ENCODE measurements at places on chromosomes 3 and 15. TPM values are rescaled to one million over a fixed set of nuclear protein-coding genes. Genes with fewer than 3 reads are reported as not detected.

DNA sequence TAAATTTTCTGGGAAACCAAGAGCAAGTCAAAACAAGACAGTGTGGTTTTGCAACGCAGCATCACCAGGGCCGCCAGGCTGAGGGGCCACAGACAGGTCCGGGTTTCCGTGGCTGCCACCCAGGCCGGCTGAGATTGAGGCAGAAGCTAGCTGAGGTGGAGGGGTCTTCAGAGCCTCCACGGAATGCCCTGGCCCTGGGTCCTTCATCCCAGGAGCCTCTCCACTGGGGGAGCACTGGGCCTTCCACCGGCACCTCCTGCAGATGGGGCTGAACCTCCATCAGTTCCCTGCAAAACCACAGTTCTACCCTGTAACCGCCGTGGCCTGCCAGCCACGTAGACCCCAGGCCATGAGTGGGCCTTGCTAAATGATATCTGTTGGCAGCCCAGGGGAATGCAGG lies 152.7 kb downstream of the CHSY1 start:
- no peak for DNase-seq

DNA sequence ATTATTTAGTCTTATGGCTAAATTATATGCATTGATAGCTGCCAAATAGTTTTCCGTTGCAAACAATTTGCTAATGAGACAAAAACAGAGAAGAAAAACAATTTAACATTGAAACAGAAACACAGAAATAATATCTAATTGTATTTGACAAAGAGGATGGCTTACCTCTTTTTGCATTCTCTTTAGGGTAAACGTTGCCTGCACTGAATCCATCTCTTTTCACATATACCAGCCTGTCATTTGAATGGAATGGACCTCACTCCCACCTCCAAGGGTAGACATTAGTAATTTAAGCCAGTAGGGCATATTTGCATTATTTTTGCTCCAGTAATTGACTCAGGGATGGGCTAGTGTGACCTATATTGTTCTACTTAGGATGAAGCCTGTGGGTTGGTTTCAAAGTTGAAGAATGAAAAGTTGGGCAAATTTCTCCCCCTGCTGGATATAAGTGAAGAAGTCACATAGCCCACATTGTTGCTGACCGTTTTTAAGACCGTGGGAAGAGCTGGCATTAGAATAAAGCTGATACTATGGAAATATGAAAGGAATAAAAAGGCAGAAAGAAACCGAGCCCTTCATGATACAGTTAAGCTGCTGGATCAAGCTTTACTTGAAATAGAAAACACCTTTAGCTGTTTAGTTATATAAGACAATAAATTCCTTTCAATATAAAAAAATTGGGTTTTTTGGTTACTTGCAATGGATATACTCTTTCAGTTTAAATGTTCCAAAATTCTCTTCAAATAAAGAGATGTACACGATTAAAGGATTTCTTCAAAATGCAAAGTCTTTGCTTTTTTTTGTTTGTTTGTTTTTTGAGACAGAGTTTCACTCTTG lies 26.9 kb downstream of the PIERCE2 start:
- no peak for DNase-seq

DNA sequence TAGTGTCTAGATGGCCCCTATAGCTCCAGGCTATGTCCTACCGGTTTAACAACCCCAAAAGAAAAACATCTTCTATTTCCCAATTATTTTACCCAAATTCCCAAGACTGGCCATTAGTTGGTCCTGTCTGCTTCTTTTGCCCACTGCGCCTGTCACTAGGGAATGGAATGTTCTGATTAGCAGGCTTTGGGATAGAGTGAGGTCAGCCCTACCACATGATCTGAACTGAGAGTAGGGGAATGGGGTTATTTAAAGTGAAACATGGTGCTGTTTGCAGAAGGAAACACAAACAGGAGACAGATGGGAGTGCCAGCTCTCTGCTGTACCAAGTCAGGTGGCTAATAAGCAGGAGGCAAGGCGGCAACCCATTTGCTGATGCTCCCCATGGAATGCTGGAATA lies 635.6 kb upstream of the CFAP20DC start:
- DNase-seq, result no peak

The HEXA gene
- total RNA-seq, result 64.4 TPM

GRCh38 chr3:124163689-124164088 lies 171.8 kb upstream of the ROPN1 start:
- no peak for DNase-seq

- DNase-seq, result no peak
These were observed 13.6 kb downstream of the GLDN start for GRCh38 chr15:51355096-51355495.

GRCh38 chr3:119700920-119701734 lies 1.7 kb upstream of the CFAP91 start:
- no peak for DNase-seq

DNA sequence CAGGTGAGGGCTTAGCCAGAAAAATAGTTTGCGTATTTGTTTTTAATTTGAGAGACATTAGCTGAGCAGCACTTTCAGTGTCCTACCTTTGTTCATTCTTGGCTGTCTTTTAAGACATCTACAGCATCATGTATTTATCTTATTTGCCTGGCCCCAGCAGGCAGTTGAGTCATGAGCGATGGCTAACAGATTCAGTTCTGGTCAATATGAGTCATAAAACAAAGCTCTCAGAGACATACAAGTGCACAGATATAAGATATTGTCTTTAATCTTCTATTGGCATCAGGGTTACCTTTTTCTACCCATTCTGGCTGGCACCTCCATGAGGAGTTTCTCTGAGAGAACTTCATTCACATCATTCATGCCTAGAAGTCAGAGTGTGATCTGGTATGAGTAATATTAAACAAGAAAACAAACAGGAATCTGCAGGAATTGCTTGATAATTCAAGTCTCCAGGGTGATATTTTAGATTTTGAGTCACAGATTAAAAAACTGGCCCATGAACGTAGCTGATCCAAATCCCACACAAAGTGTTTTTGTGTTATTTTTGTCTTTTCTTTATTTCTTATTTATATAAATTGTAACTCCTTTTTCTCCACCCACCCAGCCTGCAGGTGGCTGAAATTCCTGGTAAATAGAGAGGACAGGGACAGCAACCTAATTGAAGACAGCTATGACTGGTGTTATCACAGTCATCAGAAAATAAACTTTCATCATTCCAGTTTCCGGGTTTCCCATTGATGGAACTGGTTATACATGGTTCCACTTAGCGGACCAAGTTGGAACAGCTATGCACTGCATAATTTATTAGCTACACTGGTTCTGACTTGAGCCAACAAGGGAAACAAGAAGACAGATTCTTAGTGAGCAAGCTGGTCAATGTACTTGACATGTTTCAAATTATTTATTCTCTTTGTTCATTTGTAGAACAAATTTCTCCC lies 47.3 kb downstream of the PLSCR2 start:
- no peak for DNase-seq

- DNase-seq, result no peak
These were observed 50.3 kb downstream of the TGFBR2 start for GRCh38 chr3:30656624-30657141.

DNA sequence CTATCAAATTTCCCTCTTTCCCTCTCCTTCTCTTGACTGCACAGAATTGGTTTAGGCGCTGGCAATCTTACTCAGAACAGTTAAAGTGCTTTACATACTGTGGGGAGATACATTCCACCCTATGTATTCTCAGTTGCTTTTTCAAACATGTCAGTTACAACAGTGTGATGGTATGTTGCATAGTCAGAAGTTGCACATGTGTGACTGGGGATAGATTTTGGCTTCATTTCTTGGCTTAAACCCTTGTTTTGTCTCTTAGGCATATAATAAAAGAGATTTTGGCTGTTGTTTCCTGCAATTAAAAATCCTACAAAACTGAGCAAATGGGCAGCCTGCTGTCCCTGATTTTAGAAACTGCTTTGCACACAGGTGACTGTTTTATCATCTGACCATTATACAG lies 86.7 kb downstream of the PIK3R4 start:
- DNase-seq, result no peak

DNA sequence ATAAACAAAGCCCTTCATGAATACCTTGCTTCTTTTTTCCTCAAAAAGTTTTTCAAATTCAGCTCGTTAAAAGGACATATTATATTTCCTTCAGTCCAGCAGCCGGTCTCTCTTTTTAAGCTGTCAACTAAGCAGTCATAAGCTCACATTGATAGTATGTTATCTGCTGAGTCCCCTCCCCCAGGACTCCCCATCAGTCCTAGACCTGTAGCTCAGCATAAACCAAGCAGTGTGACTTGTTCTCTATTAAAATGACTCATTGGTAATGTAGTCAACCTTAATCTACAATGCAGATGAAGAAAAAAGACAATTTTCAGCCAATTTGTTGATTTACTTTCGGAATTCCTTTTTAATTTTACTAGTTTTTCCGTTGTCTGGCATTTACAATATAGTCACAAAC lies 483.8 kb downstream of the MECOM start:
- DNase-seq, result no peak

DNA sequence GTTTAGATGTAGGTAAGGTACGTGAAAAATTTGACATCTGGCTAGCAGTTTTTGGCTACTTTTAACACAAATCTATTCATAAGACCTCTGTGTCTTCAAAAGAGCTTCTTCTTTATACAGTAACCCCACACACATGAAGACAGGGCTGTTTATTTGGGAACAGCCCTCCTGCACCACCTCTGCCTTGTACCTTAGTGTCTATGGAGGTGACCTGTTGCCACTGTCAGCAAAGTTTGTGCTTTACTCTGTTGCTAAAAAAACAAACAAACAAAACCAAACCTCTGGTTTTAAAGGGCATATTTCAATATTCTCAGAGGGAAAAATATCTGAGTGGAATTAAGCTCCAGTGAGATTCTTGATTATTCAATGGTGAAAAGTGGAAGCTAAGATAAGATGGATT lies 122.0 kb downstream of the ARPP21 start:
- DNase-seq, result no peak

The CACNA1D gene
- total RNA-seq, result 1.0 TPM

GRCh38 chr3:15629860-15630597 lies 28.5 kb downstream of the BTD start:
- no peak for DNase-seq

GRCh38 chr3:16839271-16840100 lies 45.3 kb upstream of the PLCL2 start:
- no peak for DNase-seq

The TM4SF4 gene
- total RNA-seq, result not detected

The NRROS gene
- 2.3 TPM for total RNA-seq

GRCh38 chr3:127763816-127764215 lies 58.5 kb downstream of the MGLL start:
- DNase-seq, result no peak

- DNase-seq, result peak; percentile 63
These were observed 7.4 kb upstream of the RIOX2 start for GRCh38 chr3:97979610-97980009.

GRCh38 chr3:78820542-78820941 lies 947.3 kb downstream of the ROBO1 start:
- no peak for DNase-seq

GRCh38 chr3:174431717-174432116 lies 427.4 kb upstream of the NAALADL2 start:
- DNase-seq, result no peak

GRCh38 chr15:35182841-35183479 lies 97.9 kb upstream of the NANOGP8 start:
- no peak for DNase-seq

- no peak for DNase-seq
These were observed 131.9 kb downstream of the EDEM1 start for GRCh38 chr3:5319454-5319853.

The FGF12 gene
- 450 TPM for total RNA-seq

The ITIH1 gene
- not detected for total RNA-seq

- peak; percentile 84 for DNase-seq
These were observed 84.4 kb downstream of the SEMA5B start for GRCh38 chr3:122942937-122943827.

DNA sequence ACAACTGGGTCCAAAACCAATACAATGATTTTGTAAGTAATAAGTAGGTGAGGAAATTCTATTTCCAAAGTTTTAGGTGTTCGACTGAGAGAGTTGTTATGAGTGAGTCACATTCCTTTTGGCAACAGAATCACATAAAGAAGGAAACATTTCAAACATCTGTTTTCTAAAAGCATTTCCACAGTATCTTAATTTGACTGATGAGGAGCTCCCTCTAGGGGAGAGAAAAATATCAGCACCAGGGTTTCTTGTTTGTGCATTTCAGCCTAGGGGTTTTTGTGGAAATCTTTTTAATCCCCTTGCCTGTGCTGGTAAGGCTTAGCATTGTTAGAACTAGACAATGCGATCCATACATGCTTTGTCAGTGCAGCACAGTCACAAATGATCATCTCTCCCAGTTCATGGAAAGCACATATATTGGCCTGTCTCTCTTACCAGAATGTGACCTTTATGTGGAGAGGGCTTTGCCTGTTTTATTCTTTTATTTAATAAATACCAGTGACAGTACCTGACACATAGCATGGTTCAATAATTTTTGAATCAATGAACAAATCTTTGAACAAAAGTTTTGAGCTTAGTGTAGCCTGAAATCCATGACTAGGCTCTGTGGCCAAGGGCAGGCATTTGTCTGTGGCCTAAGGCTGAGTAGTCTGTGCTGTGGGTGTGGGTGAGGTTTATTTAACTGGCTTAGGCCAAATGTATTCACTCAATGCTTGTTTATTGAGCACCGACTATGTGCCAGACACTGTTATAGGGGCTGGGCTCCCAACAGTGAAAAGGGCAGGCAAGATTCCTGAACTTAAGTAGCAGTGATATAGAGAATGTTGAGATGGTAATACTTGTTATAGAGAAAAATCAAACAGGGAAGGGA lies 21.1 kb upstream of the IQCF6 start:
- no peak for DNase-seq

- no peak for DNase-seq
These were observed 138.3 kb downstream of the DIPK2A start for GRCh38 chr3:144109944-144110343.

The FRMD4B gene
- 14.0 TPM for total RNA-seq

DNA sequence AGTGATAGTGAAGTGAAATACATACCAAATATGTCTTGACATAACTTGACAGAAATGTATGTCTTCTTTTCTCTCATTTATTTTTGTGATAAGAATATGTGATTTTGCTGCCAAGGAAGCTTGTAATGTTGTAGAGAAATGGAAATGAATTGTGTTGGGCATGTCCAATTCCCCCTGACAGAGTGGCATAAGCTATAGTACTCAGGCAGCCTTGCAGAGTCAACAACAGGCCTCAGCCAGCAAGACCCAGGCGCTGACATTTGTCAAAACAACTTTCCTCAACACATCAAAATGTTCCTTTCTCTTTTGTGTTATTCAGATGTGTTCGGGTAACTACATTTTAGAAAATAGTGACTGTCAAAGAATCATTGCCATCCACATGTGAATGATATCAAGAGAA lies 538.1 kb upstream of the ATP11B start:
- no peak for DNase-seq

DNA sequence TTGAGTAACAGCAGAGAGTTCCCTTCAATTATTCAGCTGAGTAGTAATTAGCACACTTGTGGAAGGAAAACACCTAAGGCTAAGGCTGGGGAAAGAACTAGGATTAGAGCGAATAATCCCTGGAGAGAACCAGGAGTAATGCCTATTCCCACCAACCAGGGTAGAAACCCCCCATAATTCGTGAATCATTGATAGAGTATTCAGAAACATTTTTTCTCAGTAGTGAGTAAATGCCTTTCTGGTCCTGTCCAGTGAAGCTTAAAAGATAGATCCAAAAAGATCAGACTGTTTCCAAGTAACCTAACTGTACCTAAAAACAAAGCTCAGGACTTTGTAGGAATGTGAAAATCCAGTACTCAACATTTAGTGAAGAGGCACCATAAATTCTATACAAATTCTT lies 71.2 kb downstream of the DGKG start:
- DNase-seq, result no peak

- DNase-seq, result no peak
These were observed 169.1 kb downstream of the FAM43A start for GRCh38 chr3:194854659-194855390.

The CDCP1 gene
- 0.30 TPM for total RNA-seq

- no peak for DNase-seq
These were observed 52.7 kb upstream of the SCAANT1 start for GRCh38 chr3:63964681-63965485.

GRCh38 chr3:118818386-118818785 lies 216.3 kb downstream of the IGSF11 start:
- no peak for DNase-seq

Data from left ventricle myocardium superior (tissue), 1 donor.